ENCODE measurements at places on chromosomes 1 and 21.

GRCh38 chr1:61869691-61870109 is 127.4 kb downstream of the PATJ start:
- DNase-seq, result no peak

- peak; percentile 36 for DNase-seq
Observed at GRCh38 chr1:187390215-187390818, 561.6 kb downstream of the PLA2G4A start.

DNA sequence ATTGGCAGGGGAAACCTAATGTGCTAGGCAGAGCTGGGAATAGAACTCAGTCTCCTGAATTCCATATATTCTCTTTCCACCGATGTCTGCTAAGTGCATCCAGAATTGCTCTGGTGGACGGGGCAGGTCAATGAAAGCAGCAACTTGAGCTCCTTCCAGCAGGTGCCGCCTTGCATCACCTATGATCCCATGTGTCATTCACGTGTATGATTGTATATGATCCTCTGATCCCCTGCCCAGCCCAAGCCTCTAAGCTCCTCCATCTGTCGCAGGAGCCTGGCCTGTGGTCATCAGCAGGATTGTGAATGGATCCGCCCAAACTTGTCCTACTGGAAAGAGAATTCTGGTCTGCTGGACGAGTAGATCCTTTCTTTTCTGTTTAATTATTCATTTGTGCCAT is 13.1 kb downstream of the ACTA1 start:
- peak; percentile 77 for DNase-seq

DNA sequence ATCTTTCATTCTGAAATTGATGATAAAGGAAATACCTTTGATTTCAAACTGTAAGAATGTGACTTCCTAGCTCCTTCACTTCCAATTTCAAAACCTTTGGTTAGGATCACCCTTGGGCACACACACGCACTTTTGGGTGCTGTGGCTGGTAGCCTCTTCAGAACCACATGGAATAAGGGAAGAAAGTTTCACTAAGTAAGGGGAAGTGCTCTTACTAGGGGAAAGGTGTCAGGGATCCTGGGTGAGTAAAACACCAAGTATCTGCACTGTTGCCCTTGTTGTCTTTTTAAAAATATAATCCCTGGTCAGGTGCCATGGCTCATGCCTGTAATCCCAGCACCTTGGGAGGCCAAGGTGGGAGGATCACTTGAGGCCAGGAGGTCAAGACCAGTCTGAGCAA is 132.4 kb downstream of the SDCCAG8 start:
- no peak for DNase-seq

DNA sequence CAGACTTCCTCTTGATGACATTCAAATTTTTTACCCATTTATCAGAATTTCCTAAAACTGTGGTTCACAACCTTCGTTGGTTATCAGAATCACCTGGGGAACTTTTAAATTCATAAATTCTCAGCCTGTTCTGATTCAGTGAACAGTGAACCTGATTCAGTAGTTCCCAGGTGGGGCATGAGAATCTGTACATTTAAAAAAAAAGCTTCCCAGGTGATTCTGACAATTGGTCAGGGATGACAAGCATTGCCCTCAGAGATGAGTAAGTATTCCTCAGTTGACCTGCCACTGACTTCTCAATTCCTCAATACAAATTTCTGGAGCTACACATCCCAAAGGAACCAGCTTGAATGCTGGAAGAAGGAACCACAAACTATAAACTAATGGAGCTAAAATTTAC is 23.5 kb upstream of the CR2 start:
- no peak for DNase-seq

- no peak for DNase-seq
Observed at GRCh38 chr1:69077633-69078032, 490.1 kb upstream of the LRRC7 start.

Data from DMS53 (cell line).